ENCODE measurements at places on chromosomes 5 and 9.

DNA sequence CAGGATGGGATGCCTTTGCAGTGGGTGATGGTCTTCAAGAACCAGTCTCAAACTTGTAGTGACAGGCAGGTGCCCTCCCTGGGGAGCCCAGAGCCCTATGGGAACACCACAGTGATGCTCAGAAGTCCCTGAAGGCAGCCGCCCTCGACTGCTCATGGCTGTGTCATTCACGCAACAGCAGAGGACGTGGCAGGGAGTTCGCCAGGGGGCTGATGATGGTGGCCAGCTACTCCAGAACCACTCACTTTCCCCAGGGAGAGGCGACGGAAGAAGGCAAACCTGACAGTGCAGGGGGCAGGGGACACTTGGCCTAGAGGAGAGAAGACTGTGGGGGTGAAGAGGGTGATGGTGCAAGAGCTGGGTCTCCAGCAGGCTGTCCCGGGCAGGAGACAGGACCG, 4.0 kb downstream of the IL13 start:
- no peak for DNase-seq

DNA sequence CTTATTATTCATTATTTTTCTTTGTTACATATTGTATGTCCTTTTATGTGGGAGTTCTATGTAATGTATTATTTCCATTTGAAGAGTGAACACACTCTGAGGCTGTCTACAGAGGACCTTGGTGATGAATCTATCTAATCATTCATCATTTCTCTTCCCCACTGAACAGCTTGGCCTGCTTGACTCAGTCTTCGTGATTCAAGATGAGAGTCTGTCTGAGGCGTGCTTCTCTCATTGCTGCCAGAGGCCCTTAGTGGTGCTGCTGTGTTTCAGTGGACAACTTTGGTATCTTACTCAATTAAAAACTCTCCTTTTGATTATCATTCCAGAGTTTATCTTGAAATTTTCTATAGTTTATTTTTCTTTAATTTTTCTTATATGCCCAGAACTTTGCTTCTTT, 318.1 kb upstream of the DAB2 start:
- no peak for DNase-seq

- DNase-seq: no peak
Observed at GRCh38 chr9:38442473-38443096, 18.3 kb upstream of the IGFBPL1 start.

DNA sequence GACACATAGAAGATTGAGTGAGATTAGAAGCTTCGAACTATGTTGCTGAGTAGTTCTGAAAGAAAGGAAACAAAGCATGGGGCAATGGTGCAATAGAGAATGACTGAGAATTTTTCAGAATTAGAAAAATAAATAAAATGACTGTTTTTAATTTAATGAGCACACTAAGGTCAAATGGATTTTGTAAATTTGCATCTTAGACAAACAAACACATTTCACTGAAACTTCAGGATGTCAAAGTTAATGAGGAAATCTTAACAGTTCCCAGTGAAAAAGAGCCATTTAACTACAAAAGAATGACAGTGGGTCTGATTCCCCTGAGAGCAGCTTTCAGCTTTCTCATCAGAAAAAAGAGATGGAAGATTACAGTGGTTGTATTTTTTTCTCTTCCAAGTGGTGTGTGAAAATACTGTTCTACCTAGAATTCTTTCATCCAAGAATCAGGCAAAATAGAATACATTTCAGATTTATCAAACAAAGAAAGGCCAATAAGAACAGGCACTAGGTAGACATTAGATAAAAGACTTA, 591.9 kb downstream of the SEMA5A start:
- no peak for DNase-seq

- no peak for DNase-seq
Observed at GRCh38 chr5:124040799-124041198, 528.8 kb downstream of the CSNK1G3 start.

GRCh38 chr9:33081128-33081851, 4.8 kb upstream of the SMU1 start:
- DNase-seq: peak; percentile 23

GRCh38 chr9:38235244-38235643, 157.3 kb upstream of the ALDH1B1 start:
- DNase-seq: no peak

- no peak for DNase-seq
Observed at GRCh38 chr9:89361816-89362646, 43.7 kb downstream of the SECISBP2 start.

- DNase-seq: no peak
Observed at GRCh38 chr5:39177631-39177964, 41.8 kb downstream of the FYB1 start.

DNA sequence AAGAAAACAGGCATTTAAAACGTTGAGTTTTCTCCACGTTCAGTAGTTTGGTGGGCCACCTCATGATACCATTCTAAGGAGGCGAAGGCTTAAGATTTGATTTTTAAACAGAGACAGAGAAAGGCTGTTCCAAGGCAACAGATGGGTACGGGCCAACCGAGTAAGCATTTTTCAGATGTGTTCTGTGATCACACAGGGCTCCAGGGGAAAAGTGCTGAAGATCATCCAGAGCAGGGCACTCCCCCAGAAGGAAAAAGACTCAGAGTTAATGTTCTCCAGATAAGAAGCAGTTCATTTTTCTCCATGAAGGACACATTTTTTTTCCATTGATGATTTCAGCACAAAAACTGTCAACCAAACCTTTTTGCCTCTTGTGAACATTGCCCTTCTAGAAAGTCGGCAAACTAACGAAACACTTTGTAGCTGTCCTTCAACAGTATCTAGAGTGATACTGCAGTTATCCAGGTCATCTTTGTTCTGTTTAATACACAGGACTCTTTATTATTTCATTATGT, 138.7 kb downstream of the ALDH1A1 start:
- no peak for DNase-seq

- no peak for DNase-seq
Observed at GRCh38 chr9:126159430-126160060, 167.1 kb upstream of the MVB12B start.

DNA sequence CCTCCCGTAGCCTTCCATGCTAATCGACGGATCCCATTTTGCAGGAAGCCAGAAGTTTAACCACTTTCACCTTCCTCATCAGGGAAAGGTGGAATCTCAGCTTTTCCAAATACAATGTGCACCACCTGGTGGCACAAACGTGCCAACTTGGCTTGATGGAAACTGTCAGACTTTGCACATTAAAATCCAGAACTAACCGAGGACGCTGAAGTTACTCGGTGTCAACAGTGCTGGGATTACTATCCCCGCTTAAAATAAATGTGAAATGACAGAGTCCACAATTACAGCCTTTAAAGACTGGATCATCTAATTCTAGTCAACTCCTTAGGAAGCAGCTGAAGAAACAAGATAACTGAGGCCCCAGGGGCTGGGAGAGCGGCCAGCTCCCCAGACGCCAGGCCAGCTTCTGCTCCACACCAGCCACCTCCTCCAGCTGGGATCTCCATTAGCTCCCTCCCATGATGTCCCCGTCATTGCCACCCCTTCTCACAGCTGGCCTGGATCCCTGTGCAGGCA, 50.1 kb upstream of the RETREG1 start:
- DNase-seq: no peak

DNA sequence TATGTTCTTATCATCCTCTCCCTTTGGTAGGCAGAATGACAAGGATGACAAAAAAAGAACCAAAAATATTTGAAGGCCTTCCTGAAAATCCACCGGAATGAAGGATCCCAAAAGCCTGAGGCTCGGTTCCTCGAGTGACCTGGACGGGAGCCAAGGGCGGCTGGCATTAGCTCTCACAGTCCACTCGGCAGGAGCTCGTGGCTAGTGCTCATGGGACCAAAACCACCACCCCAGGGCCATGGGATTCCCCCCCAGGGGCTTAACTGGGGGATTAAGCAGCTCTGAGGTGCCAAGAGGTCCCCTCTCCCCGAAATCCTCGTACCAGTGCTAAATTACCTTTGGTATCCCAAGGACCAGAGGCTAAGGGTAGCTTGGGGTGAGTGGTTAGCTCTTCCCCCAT, 586 bp upstream of the PDZD2 start:
- no peak for DNase-seq

- DNase-seq: no peak
Observed at GRCh38 chr5:147565524-147565923, 55.7 kb upstream of the DPYSL3 start.

DNA sequence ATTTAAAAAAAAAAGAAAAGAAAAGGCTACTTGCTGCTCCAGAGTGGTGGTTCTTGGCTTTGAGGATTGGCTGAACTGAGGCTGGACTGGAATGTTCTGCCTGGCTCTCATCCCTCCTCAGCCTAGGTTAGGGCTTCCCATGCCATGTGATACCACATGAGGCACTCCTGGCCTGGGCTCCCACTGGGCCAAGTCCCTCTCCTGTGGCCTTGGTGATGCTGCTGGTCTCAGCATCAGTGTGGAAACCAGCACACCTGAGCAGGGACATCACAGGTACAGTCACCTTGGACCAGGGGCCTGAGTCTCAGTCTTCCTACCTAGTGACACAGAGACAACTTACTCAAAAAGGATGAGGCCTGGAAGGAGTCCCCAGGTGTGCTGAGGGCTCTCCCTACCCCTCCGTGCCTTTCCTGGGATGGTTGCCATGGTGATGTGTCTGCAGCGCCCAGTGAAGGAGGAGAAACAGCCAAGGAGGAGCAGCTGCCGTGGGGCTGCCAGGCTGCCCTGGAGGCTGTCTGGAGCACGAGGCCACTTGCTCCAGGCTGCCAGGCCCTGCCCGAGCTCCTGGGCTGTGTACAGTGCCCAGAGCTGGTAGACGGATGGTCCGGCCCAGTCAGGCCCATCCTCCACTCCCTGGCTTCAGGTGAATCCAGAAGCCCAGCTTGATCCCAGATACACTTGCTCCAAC, 71.0 kb downstream of the WNK2 start:
- DNase-seq: no peak

- DNase-seq: no peak
Observed at GRCh38 chr9:3660936-3661335, 135.1 kb upstream of the RFX3 start.

DNA sequence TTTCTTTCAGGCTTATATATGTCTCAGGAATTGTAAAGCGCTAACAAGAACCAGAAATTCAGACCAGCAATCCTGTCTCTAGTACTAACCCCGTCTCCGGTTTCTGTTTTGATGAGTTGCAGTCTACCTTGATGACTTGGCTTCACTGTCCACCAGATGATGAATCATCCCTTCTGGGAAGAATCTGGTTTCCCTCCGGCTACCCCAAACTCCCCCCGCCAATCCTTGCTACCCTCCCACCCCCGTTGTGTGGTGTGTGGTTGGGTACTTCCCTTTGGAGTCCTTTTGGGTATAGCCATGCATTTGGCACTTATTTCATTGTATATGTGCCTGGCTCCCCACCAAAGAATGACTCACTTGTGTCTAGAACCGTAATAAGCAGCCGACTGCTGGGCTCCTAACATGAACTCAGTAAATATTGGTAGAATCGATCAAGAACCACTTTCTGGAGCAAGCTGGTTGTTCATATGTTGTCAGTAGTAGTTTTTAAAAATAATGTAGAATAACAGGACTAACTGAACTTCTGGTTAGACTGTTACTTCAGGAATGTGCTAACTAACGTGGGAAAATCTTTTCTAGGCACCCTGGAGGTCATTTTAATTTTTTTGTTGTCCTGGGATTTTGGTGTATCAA, 8.3 kb upstream of the TGFBI start:
- no peak for DNase-seq

GRCh38 chr5:14039063-14039462, 94.6 kb upstream of the DNAH5 start:
- no peak for DNase-seq

DNA sequence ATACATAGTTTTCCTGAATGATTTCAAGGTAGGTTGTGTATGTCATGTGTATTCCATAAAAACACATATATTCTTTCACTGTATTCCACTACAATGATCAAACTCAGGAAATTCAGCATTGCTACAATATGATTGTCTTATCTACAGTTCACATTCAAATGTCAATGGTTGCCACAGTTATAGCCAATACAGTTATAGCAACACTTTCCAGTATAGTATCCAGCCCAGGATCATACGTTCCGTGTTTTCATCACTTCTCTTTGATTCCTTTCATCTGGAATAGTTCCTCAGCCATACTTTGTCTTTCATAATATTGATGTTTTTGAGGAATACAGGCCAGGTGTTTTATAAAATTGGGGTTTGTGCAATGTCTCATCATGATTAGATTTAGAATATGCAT, 9.5 kb downstream of the OR2S2 start:
- DNase-seq: no peak

DNA sequence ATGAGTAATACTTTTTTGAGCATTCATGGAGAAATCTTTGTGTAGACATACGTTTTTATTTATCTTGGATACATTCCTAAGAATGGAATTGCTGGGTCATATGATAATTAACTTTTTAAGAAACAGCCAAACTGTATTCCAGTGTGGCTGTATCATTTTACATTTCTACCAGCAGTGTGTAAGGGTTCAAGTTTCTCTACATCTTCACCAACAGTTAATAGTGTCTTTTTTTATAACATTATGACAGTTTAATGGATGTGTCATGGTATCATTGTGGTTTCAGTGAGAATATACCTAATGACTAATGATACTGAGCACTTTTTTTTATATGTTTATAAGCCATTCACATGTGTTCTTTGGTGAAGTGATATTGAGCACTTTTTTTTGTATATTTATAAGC, 52.4 kb downstream of the NIPBL start:
- no peak for DNase-seq

DNA sequence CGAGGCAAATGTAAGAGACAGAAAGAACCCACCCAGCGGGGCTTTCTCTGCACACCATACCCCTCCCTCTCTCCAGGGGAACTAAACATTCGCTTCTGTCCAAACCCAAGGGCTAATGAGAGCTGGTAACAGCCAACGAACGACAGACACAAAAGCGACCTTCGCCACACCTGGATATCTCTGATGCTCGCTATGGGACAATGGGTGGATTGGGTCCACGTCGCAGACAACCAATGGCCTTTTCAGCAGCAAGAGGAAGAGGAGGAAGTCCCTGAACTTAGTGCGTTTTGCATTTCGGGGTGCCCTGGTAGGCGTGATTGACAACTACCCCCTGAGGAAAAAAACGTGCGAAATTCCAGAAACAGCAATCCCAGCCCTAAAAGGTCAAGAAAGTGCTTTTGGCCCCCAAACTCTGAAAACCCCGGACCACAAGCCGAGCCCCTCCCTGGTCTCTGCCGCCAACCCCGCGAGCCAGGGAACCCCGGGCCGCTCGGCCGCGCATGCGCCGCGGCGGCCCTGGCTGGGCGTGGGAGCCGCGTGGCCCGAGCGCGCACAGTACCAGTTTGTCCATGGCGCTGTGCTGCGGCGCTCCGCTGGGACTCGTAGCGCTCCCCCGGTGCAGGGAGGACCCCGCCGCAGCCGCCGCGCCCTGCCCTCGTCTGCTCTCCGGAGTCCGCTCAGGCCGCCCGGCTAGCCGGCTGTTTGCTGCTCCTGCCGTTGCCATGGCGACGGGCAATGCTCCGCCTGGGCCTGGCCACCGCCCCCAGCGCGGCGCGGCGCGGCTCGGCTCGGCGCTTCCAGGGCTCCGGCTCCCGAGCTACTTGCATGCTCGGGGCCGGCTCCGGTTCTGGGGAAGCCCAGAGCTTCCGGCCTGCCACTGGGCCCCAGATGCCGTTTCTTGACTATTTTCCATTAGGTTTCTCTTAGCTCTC, 66.9 kb upstream of the DNAH5 start:
- no peak for DNase-seq

GRCh38 chr5:35213608-35214007, 16.7 kb downstream of the PRLR start:
- no peak for DNase-seq
